Activated T-cell treated with anti-CD3 and anti-CD28 coated beads for 1 hour (primary cell): ENCODE measurements at places on chromosomes 11 and 22.

GRCh38 chr22:19143967-19144400, 467 bp downstream of the ESS2 start:
- no peak for DNase-seq

DNA sequence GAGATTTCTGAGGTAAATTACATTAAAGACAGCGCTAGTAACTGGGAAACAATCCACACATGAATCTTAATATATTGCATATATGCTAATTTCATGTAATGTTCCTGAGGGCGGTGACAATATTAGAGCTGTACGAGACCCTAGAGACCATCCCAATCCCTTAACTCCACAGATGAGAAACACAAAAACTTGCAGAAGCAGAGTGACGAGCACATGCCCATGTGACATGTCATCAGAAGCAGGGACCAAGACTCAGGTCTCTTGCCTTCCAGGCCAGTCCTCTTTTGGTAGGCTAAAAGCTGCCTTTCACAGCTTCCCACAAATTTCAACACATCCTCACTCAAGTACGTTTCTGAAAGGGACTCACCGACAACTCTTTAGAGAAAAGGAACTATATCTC, 11.8 kb downstream of the MAPK1 start:
- DNase-seq = no peak

- DNase-seq = no peak
These were observed 162.4 kb downstream of the SOX6 start for GRCh38 chr11:16193897-16194381.

- DNase-seq = no peak
These were observed 39.3 kb upstream of the COMT start for GRCh38 chr22:19902245-19902715.

DNA sequence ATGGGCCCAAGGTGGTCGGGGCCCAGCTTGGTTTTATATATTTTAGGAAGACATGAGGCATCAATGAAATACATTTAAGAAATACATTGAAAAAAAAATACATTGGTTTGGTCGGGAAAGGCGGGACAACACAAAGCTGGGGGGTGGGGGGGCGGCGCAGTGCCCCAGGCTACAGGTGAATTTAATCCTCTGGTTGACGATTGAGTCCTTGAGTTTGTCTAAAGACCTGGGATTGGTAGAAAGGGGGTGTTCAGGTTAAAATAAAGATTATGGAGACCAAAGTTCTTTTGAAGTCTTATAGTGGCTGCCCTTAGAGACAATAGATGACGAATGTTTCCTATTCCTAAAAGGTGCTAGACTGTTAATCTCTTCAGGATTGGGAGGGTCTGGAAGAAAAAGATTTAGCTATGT, 3.1 kb downstream of the IFITM1 start:
- DNase-seq = no peak

GRCh38 chr22:46070215-46070802, 80.0 kb upstream of the PPARA start:
- no peak for DNase-seq
